NCI-H1694 (cell line): ENCODE measurements at places on chromosomes 7 and 10.

DNA sequence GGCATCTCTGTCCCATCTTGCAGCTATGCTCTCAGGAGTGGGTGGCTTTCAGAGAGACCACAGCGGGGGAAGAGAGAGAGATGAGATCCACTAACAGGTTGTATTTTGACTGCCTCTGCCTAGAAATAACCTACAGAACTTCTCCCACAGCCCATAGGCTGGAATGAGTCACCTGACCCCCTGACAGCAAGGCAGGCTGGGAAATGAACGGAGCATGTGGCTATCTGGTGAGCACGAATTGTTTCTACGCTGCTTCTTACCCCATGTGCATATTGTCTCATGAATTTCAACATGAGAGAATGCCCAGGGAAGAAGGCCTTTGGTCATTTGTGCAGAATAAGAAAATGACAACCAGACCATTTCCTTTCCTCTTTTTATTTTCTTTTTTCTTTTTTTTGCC lies 151.3 kb downstream of the SNX10 start:
- DNase-seq, result no peak

DNA sequence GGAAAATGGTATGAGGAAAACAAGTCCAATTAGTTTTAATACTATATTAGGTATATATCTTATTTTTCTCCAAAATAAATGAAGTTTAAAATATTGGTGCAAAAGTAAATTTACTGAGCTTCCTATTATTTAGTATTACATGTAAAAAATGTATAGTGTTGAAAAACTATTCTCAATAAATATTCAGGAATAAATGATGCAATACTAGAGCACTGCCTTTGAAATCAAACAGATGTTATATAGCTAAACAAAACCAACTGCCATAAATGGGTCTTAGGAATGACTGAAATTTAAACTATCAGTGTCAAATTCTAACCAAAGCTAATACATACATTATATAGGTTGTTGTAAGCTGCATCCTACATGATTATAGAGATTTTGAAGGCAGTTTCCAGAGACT lies 1434.0 kb upstream of the LRRTM3 start:
- no peak for DNase-seq

- no peak for DNase-seq
Observed at GRCh38 chr7:91463330-91463729, 199.1 kb downstream of the FZD1 start.

DNA sequence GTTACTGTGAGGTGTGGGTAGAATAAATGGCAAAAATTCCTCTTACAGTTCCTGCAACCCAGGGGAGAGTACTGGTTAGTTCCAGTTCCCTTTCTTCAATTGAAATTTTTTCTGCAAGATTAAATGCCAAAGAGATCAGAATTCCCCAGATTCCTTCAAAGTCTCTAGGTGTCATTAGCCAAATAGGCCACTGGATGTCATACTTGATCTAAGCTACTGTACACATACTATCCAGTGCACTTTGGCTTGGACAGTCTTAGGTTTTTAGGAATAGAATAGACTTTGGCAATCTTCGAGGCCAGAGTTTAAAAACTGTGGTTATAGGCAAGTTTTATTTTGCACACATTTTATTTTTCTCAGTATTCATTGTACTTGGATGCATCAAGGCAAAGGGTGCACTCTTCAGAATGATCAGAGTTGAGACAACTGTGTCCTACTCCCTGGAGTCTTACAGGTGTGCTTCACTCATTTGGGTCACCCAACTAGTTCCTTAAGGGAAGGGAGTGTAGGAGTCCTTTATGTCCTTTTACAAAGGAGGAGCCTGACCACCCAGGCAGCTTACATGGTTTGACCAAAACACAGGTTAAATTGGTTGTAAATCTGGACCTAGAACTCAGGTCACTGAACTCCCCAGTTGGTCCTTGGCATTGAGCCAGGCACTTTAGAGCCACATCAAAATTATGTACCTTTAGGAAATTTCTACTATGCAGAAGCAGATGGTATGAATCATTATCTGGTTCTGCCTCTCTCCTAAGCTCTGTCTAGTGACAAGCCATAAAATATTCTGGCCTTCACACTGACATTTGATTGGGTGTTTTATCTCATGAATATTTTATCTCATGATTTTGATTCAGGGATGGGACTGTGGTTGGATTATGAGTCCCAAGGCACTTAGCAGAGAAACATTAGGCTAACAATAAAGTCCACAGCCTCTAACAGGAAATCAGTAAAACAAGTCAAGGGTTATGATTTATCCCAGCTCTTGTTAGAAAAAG lies 49.5 kb downstream of the ASAH2B start:
- DNase-seq, result no peak
